NB4 (cell line): ENCODE measurements at places on chromosomes 12 and 14.

DNA sequence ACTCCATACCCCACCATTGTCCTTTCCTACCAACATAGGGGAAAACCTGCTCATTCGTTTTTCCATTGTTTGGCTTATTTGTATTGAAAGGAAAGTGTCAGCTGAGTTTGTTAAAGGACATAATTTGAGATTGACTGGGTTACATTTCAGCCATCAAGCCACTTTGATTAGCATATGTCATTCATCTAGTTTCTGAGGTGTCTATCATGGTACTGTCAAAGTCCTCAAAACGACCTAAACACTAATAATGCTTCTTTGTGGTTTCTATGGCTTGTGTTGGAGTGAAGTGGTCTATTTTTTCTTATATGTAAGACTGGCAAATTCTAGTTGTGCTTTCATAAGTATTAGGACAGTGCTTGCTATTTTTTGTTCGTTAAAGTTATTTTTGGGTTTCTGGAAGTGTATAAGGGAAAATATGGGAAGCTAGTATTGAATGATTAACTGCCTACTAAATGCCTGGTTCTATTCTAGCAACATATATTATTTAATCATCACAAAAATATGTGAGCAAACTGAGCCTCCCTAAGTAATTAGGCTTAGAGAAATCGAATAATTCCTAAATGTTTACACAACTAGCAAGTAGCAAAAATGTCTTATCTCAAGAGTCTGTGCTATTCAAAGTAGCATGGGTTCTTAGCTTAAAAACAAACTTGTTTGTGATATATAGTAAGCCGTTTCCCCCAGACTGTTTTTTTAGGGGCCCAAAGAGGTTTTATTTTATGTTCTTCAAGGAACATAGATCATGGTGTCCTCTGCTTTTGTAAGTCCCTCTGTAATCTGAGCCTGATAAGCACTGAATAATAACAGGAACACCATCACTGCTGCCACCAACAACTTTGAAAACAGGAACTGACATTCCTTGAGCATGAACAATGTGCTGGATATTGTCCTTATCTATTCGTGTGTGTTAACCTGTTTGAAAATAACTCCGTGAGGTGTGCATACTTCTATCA, 67.1 kb downstream of the DERA start:
- no peak for DNase-seq

- no peak for DNase-seq
These were observed 6.3 kb upstream of the KRT5 start for GRCh38 chr12:52526511-52526951.

- DNase-seq: peak; percentile 96
These were observed at the start of gene MDP1 for GRCh38 chr14:24215495-24216344. MDP1 (minus strand) TSS chr14:24216066; CDS start chr14:24215955, 111 bp downstream.

GRCh38 chr12:92898755-92899154, 30.3 kb downstream of the EEA1 start:
- DNase-seq: no peak

- no peak for DNase-seq
These were observed 40.7 kb downstream of the NKX2-1 start for GRCh38 chr14:36479344-36479743.
